ENCODE measurements at places on chromosomes 7 and 10. TPM values are rescaled to one million over a fixed set of nuclear protein-coding genes. Genes with fewer than 3 reads are reported as not detected.
A peak's percentile ranks its signal among the peaks of the same experiment; 100 is the strongest.

DNA sequence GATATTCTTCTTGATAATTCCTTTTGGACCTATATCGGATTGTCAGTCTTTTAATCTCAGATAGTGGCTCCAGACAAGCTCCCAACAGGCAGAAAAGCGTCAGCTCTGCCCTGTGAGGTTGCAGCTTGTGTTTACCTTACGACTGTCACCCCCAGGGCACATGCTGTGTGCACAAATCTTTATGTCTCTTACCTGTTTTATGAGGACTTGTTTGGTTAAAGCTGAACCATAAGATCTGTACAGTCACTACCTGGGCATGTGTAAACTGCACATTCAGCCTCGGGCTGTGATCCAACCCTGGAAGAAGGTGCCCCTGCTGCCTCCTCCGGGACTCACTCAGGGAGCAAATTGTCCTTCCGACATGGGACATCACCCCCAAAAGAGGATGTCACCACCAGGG, 119.8 kb downstream of the GALNT17 start:
- DNase-seq, result no peak

DNA sequence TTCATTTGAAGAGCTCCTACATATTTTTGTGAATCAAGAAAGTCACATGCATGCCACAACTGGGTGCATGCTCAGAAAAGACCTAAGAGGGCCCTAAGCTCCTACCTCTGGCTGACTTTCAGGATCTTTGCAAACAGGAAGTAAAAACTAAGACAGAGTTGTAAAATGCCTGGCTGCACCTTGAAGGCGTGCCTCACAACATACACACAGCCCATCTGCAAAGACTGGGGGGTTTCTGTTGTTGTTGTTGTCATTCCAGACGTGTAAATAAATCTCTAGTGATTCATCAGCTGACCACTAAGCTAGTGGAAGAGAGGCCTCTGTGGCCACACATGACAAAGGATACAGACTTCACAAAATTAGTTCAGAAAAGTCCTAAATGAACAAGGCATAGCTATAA, 31.8 kb downstream of the SMURF1 start:
- DNase-seq, result no peak

Gene ENO4
- total RNA-seq, result not detected

DNA sequence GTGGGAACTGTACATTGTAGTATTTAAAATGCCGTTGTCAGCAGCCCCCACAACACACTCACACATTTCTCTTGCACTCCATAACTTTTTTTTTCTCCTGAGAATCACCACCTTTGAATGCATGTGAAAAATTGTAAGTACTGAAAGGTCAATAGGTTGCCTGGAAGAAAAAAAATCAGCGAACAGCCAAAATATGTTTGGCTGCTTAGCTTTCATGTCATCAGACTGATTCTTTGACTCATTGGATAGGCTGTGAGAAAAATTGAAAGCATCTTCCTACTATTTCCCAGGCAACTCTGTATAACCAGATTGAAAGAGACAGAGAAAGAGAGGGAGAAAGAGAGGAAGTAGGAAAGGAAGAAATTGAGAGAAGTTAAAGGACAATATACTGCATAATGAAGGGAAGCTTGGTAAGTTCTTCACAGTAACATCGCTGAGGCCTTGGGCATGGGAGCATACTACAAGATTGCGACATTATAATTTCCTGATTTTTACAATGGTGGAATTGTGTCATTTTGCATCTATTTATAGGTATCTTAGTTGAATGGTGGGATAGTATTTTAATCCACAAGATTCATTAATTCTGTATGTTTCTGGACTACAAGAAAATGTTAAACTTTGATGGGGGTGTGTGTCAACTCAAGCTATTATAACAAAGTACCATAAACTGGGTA, 249.3 kb upstream of the KCND2 start:
- no peak for DNase-seq

DNA sequence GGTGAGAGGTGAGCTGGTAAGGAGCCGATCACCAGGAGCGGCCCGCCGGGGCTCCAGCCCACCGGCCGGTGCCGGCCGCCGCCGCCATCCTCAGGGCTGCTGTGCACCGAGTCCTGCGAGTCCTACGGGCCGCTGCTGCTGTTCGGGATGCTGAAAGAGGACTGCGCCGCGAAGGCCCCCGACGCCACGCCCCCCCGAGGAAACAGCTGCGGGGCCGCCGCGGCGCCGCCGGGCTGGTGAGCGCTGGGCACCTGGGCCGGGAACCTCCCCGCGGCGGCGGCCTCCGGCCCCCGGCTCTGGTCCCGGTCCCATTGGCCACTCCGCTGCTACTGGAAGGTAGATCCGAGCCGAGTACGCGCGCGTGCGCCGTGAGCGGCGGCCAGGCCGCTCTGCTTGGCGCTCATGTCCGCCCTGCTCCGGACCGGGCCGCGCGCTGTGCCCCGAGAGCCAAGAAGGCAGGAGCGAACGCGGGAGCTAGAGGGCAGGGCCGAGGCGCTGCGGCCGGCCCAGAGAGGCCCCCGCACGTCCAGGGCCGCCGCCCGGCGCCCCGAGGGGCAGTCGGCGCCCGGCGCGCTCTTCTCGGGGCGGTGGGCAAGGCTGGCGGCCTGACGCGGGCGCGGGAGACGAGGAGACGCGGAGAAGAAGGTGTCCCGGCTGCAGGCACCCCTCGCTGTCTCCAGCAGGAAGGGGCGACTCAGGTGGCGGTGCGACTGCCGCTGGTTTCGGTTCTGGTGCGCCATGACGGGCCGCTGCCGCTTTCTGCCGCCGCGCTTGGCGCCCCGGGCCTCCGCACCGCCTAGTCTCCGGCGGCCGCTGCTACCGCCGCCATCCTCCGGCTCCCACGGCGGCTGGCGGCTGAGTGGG, 121.3 kb upstream of the WIPF3 start:
- DNase-seq, result peak; percentile 48

- DNase-seq, result no peak
Observed at GRCh38 chr7:103121641-103122040, 27.3 kb downstream of the NAPEPLD start.

DNA sequence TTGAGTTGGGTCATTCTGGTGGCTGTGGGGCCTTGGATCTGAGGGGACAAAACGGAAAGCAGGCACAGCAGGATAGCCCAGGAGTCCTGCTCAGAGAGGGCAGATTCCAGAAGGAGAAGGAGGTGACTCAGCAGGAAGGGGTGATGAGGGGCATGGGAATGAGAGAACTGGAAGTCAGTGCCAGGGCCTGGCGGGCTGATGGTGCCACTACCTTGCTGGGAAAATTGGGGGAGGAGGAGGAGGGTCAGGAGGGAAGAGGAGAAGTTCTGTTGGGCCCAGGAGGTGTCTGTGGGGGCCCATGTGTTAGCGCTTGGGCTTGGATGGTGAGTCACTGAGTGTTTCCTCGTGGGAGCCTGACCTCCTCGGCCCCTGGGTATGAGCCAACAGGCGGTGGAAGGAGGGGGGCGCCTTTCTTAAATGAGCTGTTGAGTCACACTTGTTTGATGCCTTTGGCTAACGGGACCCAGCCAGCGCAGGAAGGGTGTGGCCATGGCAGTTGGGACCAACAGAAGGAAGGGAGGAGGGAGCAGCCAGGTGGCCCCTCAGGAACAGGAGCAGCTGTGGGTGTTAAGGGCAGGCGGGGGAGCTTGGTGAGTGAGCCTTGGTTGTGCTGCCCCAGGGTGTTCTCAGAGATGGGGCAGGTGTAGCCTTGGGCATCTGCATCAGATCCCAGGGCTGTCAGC, 130.0 kb upstream of the BTBD16 start:
- no peak for DNase-seq
